ENCODE measurements at places on chromosomes 2 and 18. TPM values are rescaled to one million over a fixed set of nuclear protein-coding genes. Genes with fewer than 3 reads are reported as not detected.
A peak's percentile ranks its signal among the peaks of the same experiment; 100 is the strongest.

Gene HAAO
- polyA plus RNA-seq: 2.2 TPM

Gene FASTKD2
- 7.0 TPM for polyA plus RNA-seq

Gene GAREM1
- 4.4 TPM for polyA plus RNA-seq

Gene CNGA3
- 10.8 TPM for polyA plus RNA-seq

Gene PSD4
- polyA plus RNA-seq: 5.5 TPM

Gene MROH2A
- not detected for polyA plus RNA-seq

Gene HOXD8
- 10.0 TPM for polyA plus RNA-seq

Gene UPP2
- polyA plus RNA-seq: 0.24 TPM

Gene EGR4
- polyA plus RNA-seq: 0.83 TPM

Gene IGFBP5
- 769 TPM for polyA plus RNA-seq

Gene NYAP2
- 0.20 TPM for polyA plus RNA-seq

GRCh38 chr18:71831039-71831438, 713.1 kb downstream of the CBLN2 start:
- no peak for DNase-seq

GRCh38 chr2:39027421-39027820, 93.4 kb downstream of the SOS1 start:
- DNase-seq: no peak

GRCh38 chr2:56128235-56128634, 55.6 kb upstream of the CCDC85A start:
- DNase-seq: peak; percentile 43

DNA sequence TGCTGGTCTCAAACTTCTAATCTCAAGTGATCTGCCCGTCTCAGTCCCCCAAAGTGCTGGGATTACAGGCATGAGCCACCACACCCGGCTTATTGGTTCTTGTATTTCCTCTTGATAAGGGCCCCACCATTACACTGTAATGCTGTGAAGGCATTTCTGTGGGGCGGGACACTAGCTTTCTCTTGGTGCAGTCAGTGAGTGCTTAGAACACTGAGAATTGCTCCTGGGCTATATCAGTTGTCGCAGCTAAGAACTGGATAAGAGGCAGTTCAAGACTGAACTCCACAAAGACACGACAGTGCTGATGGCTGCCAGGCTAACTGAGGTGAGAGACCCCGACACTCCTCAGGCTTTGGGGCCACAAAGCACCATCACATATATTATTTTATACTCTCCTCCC, 2.1 kb downstream of the KHK start:
- DNase-seq: no peak

GRCh38 chr2:130387804-130388203, 31.9 kb downstream of the PTPN18 start:
- no peak for DNase-seq

DNA sequence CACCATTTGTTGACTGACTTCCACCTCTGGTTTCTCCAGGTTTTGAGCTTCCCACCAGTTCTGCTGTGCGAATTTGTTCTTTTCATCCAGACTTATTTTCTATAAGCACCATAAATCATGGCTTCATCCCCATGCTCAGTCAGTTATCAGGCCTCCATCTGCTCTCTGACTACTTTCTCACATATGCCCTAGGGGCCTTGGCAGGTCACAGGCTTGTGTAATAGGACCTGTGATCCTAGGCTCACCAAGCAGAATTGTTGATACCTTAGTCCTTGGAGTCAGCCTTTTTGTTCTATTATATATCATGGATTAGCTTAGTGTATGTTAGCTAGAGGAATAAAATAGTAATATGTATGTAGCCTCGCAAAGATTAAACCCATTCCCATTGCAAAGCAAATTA, 284.2 kb upstream of the TANK start:
- no peak for DNase-seq

GRCh38 chr18:77082316-77082955, 50.1 kb downstream of the MBP start:
- DNase-seq: no peak

DNA sequence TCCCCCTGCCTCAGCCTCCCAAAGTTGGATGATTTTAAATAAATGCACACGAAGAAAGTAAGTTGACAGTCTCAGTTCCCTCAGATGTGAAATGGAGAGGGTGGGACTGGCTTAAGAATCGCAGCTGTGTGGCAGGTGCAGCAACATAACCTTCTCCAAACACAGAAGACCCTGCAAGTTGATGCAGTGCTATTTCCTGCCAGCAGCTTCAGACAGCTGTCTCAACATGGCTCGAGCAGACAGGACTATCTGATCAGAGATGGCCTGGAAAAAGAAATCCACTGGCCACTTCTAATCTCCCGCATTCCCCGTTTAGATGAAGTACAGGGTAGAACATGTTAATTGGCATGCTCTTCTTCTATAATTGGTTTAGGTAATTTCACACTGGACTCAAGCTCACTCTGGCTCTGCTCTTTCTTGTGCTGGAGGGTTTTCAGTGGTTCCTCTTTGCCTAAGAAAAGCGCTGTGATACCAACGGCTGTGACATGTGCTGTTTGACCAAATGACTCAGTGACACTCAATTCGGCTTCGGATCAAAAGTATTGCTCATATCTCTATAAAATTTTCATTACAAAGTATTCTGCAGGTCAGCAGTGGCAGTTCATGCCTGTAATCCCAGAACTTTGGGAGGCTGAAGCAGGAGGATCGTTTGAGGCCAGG, 40.2 kb downstream of the MYOM1 start:
- DNase-seq: no peak

- no peak for DNase-seq
Observed at GRCh38 chr2:175310813-175311504, 129.4 kb upstream of the ATP5MC3 start.

- peak; percentile 17 for DNase-seq
Observed at GRCh38 chr2:175282300-175282699, 100.8 kb upstream of the ATP5MC3 start.

GRCh38 chr2:96924775-96925747, 55.2 kb upstream of the SEMA4C start:
- DNase-seq: no peak

GRCh38 chr2:86068648-86069047, 37.0 kb downstream of the POLR1A start:
- no peak for DNase-seq

DNA sequence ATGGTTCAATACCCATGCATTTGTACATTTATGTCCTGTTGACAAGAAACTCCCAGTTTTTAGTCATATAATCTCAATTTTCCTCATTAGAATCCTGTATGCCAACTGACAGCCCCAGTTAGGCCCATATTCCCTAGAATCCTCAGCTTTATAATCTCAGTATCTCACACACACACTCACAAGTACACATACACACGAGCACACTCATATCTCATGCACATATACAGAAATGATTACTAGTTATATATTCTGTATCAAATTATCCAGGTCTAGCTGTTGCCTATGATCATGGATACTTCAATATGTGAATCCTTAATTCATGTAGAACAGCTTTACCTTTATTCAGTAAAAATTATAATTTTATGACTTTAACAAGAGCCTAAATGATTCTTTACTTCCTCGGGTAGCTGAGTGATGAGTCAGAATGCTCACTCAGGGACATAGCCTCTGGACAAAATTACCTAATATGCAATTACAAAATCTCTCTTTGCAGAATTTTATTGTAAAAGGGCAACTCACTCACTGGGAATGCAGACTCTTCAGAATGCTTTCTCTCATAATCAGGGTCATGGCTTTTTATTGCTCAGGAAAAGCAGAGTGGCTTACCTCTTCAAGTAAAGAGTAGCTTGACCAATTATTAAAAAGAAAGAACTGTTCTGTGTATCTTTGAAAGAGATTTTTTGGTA, 193.6 kb upstream of the PIK3C3 start:
- DNase-seq: no peak

GRCh38 chr2:197191940-197192322, 118.6 kb downstream of the ANKRD44 start:
- DNase-seq: no peak

DNA sequence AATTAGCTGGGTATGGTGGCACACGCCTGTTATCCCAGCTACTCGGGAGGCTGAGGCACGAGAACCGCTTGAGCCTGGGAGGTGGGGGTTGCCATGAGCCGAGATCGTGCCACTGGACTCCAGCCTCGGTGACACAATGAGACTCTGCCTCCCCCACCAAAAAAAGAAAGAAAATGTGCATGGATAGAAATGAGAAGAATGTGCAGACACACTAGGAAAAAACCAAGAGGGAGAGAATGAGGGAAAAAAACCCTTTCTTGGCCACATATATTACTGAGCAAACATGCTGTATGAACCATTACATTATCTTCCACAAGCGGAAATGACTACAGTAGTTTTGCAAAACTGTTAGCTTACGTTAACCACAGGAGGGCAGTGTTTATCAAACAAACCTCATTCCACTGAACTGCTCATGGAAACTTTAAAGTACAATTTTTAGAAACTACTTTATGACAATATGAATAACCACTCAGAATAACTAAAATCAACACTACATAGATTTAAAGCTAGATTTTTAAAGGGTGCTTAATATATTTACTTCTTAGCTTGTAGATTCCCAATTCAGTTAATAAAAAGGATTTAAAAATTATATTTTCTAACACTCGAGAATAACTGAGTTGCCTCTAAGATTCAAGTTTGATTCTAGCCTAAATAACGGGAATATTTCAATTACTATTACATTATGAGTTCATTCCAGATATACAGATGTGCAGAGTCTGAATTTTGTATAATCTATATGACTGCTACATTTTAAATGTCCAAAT, 26.4 kb downstream of the ASXL2 start:
- peak; percentile 67 for DNase-seq

- DNase-seq: no peak
Observed at GRCh38 chr2:69717861-69718273, 24.1 kb upstream of the ANXA4 start.

- DNase-seq: no peak
Observed at GRCh38 chr2:238114331-238114841, 14.2 kb downstream of the ESPNL start.

DNA sequence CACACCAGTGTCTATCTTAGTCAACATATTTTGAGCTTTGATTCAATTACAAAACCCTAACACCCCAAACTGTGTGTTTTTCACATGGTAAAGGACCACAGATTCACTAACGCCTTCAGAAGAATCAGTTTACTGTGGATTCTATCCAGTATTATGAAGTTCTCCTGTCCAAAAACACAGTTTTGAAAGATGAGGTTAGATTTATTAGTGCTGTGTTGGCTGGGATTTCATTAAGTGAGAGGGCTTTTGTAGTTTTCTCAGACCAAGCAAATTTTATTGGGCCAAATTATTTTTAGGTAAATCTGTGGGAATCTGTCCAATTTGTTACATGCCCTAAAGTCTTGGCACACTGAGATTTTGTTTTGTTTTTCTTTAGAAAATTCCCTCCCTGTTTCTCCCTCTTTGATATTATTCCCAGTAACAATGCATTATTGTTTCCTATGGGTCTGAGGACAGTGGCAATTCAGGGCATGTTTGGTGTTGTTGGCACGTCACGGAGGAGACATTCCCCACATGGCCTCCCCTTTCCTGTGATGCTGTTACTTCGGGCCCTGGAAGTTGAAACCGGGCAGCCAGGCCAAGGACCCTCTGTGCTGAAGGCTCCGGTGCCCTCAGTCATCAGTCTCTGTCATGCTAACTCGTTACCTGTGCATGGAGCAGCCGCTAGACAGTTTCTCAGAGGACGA, 87.5 kb upstream of the ALKAL2 start:
- no peak for DNase-seq

- no peak for DNase-seq
Observed at GRCh38 chr2:172460780-172461201, 33.4 kb downstream of the ITGA6 start.

DNA sequence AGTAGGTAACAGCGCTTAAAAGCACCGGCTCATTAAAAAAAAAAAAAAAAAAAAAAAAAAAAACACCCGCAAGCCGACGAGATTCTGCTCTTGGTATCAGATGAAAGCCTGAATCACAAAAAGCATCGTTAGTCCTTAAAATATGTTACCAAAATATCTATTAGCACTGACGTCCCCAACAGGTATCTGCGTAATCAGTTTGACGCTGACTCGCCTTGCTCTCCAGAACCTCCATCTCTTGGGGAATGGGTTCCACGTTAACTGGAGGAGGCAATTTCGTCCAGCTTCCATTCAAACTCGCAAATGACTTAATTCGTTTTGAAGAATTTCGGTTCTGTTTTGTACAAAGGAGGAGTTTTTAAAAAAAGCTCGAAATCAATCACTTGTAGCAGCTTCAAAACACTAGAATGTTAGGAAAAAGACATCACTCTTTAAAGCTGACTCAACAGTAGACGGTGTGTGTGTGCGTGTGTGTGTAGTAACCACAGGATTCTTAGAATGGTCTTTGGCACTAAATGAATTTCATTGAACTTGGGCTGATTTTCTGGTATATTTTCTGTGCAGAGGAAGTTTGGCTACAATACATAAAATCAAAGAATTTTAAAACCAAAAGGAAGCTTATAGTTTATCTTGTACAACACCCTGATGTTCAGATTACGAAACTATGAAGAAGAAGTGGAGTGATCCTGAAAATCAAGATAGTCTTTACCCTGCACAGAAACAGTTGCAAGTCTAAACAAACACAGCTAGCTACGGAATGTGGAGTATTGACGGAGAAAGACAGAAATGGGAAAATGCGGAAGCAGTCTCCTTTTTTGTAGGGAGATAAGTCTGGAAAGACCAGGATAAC, 1.1 kb upstream of the PGAP1 start:
- peak; percentile 49 for DNase-seq

- peak; percentile 46 for DNase-seq
Observed at GRCh38 chr18:62450546-62451410, 72.0 kb upstream of the ZCCHC2 start.

GRCh38 chr2:23745726-23746105, 181.2 kb downstream of the ATAD2B start:
- peak; percentile 35 for DNase-seq
